Aorta (tissue), 5 donors: ENCODE measurements at places on chromosomes 3 and 15. TPM values are rescaled to one million over a fixed set of nuclear protein-coding genes. Genes with fewer than 3 reads are reported as not detected.

GRCh38 chr3:48935530-48935929 lies 16.9 kb downstream of the ARIH2 start:
- no peak for DNase-seq

- DNase-seq: no peak
- no peak overlapping the region for H3K27ac ChIP-seq
- no peaks in the 10 kb centered on the region for H3K4me1 ChIP-seq
- H3K4me3 ChIP-seq: no peak overlapping the region
These were observed 377.1 kb upstream of the TPM1 start for GRCh38 chr15:62665449-62665848.

DNA sequence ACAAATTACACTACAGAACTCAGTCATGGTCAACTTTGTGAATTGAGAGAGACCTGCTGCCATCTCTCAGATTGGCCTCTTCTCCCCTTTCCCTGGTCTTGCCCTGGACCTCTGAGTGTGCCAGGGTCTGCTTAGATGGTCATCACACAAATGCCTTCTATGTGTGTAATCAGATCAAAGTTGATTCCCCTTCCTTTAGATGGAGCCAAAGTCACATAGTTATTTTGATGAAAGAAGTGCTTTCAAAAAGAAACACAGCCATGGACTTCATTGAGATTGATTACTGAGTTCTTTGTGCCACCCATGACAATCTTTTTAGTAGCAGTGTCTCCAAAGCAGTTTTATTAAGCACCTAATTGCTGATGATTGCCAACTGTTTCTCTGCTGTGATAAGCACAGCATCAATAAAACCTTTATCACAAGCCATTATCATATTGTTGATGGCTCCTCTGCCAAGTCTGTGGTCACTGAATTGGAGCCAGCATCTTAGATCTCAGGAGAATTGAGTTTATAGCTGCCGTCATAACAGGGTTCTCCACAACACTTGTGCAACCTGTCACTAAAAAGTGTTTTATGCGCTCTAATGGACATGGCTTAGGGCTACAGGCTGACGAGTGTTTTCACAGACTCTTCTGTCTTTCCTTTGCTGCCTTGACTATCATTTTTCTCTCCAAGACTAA lies 149.7 kb upstream of the NUDT16 start:
- H3K4me3 ChIP-seq: no peak overlapping the region
- no peaks in the 10 kb centered on the region for H3K4me1 ChIP-seq
- no peaks in the 10 kb centered on the region for H3K36me3 ChIP-seq
- H3K27ac ChIP-seq: no peak overlapping the region

DNA sequence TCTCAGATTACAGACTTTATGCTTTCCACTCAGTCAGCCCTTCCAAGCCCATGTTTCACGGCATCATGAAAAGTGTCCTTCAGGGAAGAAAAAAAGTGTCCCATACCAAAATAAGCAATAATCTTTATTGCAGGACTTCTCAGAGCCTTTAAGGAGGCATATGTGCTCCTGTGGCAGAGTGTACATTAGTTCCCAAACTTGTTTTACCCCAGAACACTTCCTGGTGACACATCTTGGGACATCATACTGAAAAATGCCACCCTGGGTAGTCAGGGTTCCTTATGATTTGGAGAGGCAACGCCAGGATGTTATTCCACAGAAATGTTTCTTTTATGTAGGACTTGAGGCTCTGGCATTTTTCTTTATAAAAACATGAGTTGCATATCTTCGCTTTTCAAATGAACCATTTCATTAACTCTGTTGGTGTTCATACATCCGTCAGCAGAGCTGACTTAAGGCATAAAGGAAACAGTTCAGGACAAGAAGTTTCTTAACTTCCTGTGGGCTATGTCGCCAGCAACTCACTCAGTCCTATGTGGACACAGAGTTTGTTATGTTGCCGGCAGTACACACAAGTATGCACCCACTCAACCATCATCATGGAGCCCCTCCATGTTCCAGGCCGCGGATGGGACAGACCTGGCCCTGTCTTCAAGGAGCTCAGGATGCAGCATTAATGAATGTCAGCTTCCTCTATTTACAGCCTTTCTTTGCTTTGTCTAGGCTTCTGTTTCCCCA lies 63.8 kb downstream of the CASR start:
- no peak overlapping the region for H3K4me3 ChIP-seq
- no peaks in the 10 kb centered on the region for H3K36me3 ChIP-seq
- H3K4me1 ChIP-seq: no peaks in the 10 kb centered on the region
- H3K27me3 ChIP-seq: no peaks in the 10 kb centered on the region
- no peak for DNase-seq

DNA sequence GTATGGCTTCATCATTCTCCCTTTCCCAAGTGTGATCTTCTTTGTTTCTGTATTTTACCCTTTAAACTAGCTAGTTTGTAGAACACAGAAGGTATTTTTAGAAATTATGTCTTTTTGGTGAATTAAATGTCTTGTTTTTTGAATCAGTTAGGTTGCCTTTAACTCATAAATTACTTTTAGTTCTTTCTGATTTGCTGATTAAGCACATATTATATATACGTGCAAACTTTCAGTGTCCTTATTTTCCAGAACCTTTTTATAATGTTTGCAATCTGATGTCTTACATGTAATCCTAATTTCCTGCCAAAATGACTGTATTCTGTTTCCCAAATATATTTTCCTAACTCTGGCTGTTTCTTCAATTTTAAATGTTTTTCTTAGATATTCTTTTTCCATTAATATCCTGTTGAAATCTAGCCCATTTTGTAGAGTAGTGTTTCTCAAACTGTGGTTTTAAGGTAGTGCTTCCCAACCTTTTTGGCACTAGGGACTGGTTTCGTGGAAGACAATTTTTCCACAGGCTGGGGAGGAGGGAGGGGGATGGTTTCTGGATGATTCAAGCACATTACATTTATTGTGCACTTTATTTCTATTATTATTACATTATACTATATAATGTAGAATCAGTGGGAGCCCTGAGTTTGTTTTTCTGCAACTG lies 51.8 kb downstream of the CHD2 start:
- H3K4me1 ChIP-seq: no peaks in the 10 kb centered on the region
- no peak for DNase-seq
- no peaks in the 10 kb centered on the region for H3K27me3 ChIP-seq
- no peak overlapping the region for H3K27ac ChIP-seq
- peaks cover 8% of the 10 kb centered on the region for H3K36me3 ChIP-seq

The GRAMD1C gene
- 2.7 TPM for total RNA-seq

The HGD gene
- not detected for total RNA-seq

The IL16 gene
- 19.5 TPM for total RNA-seq

The MKRN2OS gene
- not detected for total RNA-seq
